Dorsolateral prefrontal cortex (tissue), 122 donors: ENCODE measurements at places on chromosomes 4 and X.

DNA sequence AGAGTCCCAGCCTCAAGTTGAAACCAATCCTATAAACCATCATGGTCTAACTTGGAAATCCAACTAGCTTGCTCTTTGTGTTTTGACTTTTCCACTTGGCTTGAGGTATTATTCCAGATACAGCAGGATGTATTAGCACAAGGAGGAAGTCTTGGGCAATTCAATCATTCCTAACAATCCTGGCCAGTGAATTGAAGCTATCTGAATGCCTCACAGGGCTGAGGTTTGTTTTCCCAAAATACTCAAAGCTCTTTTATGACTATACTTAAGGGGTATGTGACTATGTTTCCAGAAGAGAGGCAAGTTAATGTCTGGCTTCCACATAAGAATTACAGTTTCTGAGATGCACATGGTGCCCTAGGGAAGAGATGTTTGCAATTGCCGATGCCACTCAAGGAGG, 66.8 kb upstream of the SH3RF1 start:
- DNase-seq = no peak

GRCh38 chrX:25043192-25043591, 27.4 kb upstream of the ARX start:
- DNase-seq = no peak

DNA sequence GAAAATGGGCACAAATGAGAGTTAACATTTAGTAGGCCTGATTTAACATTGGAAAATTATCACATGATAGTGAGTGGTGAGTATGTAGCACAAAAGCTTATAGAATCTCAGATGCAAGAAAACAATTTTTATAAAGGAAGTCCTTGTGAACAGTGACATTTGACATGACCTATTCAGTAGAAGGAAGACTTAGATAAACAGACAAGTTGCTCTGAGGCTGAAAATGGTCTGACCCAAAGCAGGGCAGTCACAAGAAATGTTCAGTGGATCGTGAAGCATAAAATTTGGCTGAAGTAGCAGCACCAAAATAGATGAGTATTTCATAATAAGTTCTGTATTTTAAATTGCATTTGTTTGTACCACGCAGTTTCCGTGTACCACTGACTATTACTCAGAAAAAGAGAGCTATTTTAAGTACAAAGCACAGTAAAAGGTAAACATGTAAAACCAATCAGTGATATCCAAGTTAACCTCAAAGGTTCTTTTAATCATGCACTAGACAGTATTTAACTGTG, 605.7 kb upstream of the PABPC4L start:
- DNase-seq = no peak

DNA sequence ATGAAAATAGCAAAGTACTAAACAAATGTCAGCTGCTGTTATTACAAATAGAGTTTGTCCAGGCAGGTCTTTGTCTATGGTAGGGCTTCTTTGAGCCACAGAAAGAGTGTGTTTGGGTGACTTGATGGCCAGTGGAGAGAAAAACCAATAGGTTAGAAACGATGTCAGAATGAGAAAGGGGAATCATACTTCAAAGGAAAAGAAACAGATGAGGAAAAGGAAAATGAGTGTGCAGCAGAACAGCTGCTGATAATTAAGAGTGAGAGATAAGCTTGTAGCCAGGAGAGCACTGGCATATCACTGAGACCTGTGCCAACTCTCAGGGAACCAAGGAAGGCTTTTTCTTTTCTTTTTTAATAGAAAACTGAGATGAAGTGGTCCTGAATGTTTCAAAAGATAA, 257.2 kb downstream of the ARHGAP24 start:
- no peak for DNase-seq

GRCh38 chrX:386239-386767, 404 bp downstream of the PPP2R3B start:
- DNase-seq = no peak

DNA sequence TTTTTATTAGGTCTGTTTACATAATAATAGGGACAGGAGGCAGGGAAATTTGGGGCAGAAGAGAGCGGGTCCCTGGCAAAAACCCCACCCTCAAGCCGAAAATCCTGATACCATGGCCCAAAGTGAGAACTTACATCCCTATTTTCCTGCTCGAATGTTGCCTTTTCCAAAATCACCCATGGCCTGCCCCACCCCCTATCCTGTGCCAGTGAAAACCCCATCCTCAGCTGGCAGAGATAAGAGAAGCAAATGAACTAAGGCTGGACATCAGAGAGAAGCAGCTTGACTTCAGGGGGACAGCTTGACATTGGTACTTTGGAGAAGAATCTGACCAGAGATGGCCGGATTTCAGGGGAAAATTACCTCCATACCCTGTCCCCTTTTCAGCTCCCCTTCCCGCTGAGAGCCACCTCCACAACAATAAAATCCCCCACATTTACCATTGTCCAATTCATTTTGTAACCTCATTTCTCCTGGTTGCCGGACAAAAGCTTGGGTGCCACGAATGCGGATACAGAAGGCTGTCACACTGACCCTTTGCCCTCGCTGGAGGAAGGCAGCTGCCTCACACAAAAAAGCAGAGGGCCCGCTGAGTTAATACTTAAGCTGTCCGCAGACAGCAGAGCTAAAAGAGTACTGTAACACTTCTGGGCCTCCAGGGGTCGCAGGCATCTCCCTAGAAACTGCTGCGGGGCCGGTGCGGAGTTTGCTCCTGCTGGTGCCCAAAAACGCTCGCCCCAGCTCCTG, 196.2 kb downstream of the SNCA start:
- no peak for DNase-seq

DNA sequence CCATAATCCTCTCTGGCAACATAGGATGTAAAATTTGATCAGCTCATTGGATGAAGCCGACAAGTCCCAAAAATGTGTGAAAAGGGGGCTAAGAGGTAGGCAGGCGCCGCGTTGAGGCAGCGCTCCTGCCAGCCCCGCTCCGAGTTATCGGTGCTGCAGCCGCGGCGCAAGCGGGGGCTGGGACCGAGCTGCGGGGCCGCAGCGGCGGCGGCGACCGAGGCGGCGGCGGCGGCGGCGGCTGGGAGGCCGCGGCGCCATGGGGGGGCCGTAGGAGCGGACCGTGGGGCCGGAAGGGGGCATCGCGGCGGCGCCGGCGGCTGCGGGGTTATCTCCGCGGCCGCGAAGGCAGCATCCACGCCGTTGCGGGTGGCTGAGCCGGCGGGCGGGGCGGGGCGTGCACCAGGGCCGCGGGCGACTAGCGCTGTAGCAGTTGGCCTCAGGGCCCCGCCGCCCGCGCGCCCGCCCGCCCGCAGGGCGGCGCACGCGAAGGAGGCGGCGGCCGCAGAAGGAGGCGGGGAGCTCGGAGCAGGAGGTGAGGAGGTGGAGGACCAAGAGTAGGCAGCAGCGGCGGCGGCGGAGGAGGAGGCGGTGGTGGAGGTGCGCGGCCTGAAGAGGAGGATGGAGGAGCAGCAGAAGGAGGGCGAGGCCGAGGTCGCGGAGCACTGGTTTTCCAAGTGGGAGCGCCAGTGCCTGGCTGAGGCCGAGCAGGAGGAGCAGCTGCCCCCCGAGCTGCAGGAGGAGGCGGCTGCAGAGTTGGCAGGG, 126.0 kb upstream of the CXorf66 start:
- DNase-seq = peak; percentile 23

DNA sequence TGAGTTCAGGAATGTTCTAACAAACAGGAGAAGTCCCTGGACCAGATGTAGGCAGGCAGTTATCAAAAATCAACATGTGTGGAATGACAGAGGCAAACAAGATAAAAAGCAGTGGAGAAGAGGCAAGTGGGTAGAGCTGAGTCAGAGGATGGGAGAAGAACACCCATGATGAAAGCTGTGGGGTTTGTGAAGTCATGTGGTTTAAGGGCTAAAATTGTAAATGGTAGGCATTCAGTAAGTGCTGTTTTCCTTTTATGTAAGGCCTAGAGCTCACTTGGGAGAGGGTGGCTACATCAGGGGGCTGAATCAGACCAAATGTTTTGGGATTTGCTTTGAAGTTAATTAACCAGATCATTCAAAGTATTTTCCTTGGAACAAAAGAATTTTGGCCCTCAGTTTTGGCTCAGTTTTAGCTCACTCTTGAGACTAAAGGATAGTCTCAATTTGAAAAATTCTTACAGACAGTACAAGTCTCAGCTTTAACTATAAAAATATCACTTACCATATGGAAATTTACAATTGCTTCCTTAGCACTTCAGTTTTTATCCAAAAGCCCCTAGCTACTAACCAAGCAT, 114.5 kb upstream of the PCDH7 start:
- no peak for DNase-seq

- no peak for DNase-seq
Measured at GRCh38 chr4:151801547-151802516, 41.0 kb upstream of the GATB start.

DNA sequence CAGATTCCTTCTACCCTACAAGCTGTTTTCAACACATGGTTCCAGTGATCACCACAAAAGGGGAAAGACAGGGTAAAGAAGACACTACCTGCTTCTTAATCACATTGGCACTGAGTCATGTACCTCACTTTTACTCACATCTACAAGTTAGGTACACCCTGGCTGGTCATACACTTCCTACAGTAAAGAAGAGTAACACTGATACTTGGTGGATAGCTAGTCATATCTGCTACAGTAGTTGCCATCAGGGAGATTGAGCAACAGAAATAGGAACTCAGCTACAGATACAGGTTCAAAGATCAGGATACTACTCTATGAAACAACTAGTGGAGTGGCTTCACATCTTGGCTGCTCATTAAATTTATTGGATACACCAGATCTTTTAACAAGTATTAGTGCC, 105.4 kb upstream of the DIAPH2 start:
- DNase-seq = no peak

GRCh38 chr4:92520563-92520962, 216.8 kb downstream of the GRID2 start:
- DNase-seq = no peak

GRCh38 chr4:99022566-99022965, 27.0 kb downstream of the METAP1 start:
- DNase-seq = no peak

GRCh38 chr4:170386971-170387370, 297.2 kb upstream of the AADAT start:
- DNase-seq = no peak
